ENCODE measurements at places on chromosomes 2 and 18.

GRCh38 chr2:231210782-231211181 is 12.4 kb downstream of the ARMC9 start:
- DNase-seq, result no peak

- peak; percentile 30 for DNase-seq
Observed at GRCh38 chr2:206642075-206643025, at the start of gene FAM237A. FAM237A (plus strand) TSS chr2:206642487; CDS start chr2:206644237, 1,750 bp downstream.

- no peak for DNase-seq
Observed at GRCh38 chr18:21458310-21458709, 142.2 kb downstream of the ESCO1 start.

- DNase-seq, result no peak
Observed at GRCh38 chr2:72794572-72794971, 31.3 kb downstream of the EXOC6B start.

DNA sequence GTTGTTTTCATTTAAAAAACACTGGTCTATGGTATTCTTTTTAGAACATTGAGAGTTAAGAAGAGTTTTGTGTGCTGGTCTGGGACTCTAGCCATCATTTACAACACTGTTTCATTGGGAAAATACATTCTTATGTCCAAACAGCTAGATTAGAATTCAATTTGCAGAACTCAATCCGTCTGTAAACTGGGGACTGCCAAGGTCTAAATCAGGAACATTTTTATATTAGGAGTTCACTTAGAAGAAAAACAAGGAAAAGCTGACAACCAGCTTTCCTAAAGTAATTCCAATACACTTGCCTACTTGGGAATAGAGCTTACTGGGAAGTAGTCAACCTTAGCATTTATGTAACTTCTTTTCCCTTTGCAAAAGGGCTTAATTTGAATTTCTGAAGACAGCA is 91.5 kb upstream of the RNF152 start:
- no peak for DNase-seq

DNA sequence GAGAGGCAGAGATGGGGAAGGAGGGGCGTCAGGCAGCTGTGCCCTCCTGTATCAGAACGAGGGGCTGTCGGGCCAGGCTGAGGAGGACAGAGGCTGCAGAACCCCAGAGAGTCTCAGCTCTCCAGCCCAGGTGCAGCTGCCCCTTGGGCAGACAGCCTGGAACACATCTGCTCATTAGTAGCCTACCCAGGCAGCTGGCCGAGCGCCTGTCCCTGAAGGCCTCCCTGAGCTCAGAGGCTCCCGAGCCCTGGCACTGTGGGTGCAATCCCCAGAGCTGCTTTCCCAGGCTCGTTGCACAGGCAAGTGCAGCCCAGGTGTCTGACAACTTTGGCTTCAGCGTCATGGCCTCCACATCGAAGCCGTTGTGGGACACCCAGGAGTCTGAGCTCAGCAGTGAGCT is 13.1 kb upstream of the TMEM185B start:
- no peak for DNase-seq

DNA sequence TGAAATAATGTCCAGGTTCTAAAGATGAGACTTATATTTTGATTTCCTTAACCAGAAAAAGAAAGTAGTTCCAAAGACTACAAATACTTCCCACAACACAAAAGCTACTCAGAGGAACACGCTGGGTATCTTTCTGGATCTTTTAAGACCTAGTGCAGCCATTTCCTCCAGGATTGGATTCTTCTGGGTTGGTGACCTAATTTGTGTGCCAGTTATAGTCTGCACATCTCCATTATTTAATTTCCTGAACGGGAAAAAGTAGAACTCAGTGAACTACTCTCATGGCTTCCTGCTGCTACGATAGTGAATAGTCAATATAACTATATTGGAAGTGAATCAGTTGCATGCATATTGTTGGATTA is 1.5 kb downstream of the TMEM87B start:
- DNase-seq, result no peak

DNA sequence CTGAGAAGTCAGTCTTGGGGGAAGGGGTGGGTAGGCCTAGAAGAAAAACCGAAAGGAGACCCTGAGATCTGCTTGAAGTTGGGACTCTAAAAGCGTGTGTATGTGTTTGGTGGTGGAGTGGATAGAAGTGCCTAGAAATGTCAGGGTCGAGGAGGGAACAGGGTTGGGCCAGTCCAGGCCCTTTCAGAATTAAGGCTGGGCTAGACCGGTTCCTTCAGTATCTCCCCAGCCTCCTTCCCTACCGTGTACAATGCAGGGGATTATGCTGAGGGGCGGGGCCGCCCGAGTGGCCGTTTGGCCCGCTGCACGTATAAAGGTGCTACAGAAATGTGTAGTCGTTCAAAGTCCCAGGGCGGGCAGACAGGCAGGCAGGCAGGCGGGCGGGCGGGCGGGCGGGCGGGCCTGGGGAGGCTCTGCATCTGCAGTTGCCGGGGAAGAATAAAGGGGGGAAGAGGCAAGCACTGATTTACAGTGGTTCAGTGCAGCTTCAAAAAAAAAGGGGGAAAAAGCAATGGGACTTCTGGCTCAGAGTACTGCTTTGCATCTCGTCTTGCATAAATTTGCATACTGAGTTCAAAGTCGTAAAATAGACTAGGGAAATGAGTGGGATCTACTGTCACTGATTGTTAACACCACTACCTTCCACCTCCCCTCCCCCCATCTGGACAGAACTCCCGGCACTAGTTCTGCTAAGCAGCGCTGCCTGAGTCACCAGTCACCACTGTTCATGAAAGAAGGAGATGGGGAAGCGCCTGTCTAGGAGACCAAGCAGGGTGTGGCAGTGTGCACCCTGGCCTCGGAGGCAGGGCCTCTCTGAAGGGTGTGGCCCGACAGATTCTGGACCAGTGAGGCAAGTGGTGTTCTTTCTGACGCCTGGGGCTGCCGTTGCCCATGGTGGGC is 3.6 kb downstream of the IGFBP2 start:
- peak; percentile 42 for DNase-seq

- DNase-seq, result no peak
Observed at GRCh38 chr2:5978131-5978751, 286.1 kb downstream of the SOX11 start.

- DNase-seq, result no peak
Observed at GRCh38 chr2:215615803-215616174, 179.9 kb upstream of the FN1 start.

DNA sequence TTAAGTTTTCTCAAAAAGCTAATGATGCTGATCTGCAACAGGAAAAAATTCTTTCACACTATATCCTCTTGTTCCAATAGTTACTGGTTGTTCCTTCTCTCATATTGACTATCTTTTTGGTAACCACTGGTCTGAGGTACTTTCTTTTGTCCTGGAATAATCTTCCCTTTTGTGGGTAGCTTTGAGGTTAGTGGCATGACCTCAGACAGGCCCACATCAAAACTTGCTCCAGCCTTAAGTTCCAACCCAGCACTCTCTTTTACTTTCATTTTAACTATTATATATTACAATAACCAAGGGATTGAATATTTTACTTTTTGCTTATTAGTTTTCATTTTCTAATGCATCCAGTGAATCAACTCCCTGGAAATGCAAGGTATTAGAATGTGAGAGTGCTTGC is 9.5 kb downstream of the REG1A start:
- no peak for DNase-seq

DNA sequence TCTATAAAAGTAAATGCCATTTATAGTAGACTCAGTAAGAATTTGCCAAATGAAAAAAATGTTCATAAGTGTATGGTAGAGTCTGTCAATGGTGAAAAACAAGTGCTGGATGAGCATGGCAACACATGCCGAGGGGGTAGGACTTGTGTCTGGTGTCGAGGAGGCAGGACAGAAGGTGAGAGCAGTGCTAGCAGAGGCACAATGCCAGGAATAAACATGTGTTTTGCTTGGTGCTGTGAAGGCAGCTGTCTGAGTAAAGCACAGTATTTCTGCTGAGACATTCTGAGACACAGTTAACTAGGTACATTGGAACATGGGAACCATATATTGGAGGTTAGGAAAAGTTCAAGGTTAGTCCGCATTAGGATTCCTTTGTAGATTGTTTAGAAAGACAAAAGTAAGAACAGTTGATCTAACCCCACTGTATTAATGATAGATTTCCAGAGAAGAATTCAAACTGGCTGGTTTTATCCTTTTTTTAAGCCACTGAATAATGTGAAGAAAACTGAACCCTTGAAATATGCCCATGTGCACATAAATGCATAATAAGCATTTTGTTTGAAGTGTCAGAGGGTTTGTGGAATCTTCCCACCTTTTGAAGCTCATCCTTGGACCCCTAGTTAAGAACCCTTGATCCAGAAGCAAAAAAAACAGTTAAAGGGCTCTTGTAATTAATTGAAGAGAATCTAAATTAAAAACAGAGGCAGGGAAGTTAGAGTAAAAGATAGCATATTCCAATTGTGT is 7.1 kb downstream of the RBM45 start:
- DNase-seq, result no peak

GRCh38 chr18:33424266-33424946 is 16.1 kb downstream of the CCDC178 start:
- no peak for DNase-seq

DNA sequence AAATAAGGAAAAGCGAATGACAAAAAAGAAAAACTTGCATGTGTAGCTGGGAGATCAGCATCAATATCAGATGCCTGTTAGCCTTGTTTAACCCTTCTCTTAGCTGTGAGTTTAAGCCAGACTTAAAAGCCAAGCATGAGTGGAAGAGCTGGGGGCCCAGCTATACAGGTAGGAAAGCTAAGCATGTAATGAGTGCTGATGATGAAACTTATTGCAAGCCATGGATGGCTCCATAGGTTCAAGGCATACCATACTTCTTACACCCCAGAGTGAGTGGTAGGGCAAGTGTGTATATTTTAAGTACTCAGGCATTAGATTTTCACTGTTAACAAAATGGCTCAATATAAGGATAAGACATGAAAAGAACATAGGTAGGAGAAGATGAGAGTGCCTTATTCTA is 28.0 kb downstream of the RBBP8 start:
- no peak for DNase-seq

- no peak for DNase-seq
Observed at GRCh38 chr2:69957965-69958364, 3.5 kb downstream of the ASPRV1 start.

- no peak for DNase-seq
Observed at GRCh38 chr2:158463496-158464095, 6.8 kb downstream of the PKP4 start.

- no peak for DNase-seq
Observed at GRCh38 chr2:159193791-159194190, 92.7 kb downstream of the WDSUB1 start.

- DNase-seq, result peak; percentile 29
Observed at GRCh38 chr2:54757500-54757899, 34.0 kb downstream of the EML6 start.

GRCh38 chr2:204159526-204159925 is 223.0 kb downstream of the ICOS start:
- DNase-seq, result no peak

DNA sequence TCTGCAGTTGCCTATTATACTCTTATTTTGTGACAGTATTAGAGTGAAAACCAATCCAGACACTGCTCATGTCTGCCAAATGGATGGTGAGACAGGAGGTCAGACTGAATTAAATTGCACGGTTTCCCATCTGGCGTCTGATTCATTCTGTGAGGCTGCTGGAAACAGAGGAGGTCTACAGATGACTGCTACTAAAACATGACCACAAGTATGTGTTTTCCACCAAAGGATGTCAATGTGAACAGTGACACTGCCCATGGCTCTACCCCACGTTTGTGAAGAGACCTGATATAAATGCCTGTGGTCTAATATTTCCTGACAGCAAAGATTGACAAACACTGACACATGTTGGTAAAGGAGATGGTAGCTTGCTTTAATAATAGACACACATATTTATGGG is 104.3 kb upstream of the ST6GAL2 start:
- DNase-seq, result no peak

DNA sequence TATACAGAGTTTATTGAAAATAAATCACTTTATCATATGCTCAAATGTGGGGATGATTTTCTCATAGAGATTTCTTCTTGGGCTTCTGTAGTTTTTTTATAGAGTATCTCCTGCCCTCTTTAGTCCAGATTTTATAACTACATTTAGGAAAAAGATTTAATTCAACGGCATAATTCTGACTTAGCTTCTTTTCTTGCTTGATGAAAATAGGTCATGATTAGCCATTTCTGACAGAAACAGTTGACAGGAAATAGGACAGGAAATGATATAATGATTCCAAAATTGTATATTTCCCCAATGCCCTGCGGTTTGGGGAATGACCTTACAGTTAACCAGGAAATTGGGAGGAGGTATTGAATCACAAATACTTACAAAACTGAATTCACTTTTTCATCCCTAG is 1531.9 kb upstream of the ACVR2A start:
- peak; percentile 84 for DNase-seq

Data from kidney capillary endothelial cell (primary cell).